Cardiac septum (tissue), 1 donor: ENCODE measurements at places on chromosomes 1 and 21. TPM values are rescaled to one million over a fixed set of nuclear protein-coding genes. Genes with fewer than 3 reads are reported as not detected.

DNA sequence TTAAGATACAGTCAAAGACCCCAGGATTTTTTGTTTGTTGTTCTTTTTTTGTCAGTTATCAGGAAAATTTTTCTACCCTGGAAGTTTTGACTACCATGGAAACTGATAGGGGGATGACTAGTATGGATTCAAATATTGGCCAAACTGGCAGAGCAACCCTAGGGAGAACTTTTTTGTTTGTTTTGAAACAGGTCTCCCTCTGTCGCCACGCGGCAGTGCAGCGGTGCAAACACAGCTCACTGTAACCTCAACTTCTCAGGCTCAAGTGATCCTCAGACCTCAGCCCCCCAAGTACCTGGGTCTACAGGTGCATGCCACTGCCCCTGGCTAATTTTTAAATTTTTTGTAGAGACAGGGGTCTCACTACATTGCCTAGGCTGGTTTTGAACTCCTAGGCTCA, 46.6 kb downstream of the TOR3A start:
- no peak for DNase-seq

DNA sequence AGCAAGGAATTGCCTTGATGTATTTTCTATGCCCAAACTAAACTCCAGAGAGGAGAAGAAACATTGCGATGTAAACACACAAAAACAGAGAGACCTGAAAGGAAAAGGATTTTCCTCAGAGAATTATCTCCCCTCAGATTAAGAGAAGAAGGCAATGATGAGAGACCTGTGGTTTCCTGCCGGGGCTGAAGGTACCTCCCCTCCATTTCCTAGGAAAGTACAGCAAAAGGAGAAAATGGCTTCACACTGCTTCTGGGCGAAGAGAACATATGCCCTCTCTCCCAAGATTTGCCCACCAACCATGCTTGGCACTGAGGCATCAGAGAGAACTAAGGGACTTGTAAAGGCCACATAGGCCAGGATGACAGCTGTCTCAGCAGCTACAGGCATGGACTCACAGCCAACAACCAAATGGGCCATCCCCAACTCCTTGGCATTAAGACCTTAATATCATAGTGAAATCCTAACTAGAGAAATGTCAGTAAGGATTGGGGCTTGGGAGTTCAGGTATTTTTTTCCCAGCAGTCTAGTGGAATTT, 523.0 kb downstream of the PTPRC start:
- DNase-seq = no peak

- no peak for DNase-seq
Observed at GRCh38 chr1:64199154-64199553, 4.3 kb upstream of the UBE2U start.

DNA sequence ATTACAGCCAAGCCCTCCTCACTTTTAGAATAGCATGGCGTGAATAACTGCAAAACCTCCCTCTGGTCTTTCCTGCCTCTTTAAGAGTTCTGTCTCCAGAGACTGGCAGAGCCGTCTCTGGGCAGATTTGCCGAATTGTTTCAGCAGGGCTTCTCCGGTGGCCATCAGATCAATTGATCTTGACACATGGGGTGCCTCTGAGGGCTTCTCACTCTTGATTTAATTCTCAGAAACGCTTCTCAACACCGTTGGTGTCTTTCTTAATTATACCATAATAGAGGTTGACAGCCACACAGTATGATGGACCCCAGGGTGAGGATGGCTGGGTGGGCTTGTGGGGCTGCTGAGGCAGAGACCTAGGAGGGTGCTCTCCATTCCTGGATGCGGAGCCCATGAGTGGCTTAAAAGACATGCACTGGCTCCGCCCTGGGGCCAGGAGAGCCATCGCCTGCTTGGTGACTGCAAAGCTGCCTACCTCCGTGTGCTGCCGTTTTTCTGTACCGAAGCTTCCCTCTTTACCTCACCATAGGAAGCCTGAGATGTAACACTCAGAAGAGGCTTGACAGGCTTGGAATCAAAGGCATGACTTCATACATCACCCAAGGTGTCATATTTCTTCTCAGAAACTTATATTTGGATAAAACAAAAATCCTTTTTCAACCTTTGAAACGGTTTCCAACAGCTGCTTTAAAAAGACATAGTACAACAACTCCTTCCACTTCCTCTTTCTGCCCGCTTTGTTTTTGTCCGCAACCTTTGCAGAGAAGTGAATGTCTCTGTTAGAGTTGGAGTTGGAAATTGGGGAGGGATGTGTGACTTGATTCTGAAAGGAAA, 82.9 kb downstream of the GALNT2 start:
- peak; percentile 76 for DNase-seq

GRCh38 chr1:11071463-11072215, 11.8 kb upstream of the SRM start:
- no peak for DNase-seq

- DNase-seq = no peak
Observed at GRCh38 chr1:67793562-67793961, 39.7 kb downstream of the GNG12 start.

Gene SLC44A5
- total RNA-seq = 3.9 TPM

Gene DMBX1
- total RNA-seq = not detected

Gene TTLL7
- total RNA-seq = 24.8 TPM

DNA sequence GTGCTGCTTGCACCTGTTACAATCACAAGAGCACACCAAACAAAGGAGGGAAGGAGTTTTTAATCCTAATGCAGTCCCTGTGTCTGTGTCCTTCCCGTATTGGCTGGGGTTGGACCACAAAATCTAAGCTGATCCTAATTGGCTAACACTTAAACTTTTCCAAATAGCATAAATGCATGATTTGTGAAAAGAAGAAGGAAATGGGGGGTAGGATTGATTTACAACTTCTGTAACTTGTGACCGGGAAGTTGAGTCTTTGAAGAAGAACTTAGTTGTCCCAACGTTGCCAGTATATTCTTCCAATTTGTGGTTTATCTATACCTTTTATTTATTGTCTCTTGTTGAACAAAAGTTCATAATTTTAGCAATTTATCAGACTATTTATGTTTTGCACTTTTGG, 11.8 kb upstream of the IPP start:
- no peak for DNase-seq

Gene CD48
- 1.00 TPM for total RNA-seq

GRCh38 chr1:26470878-26471497, 1.3 kb upstream of the HMGN2 start:
- DNase-seq = no peak

GRCh38 chr1:18480315-18481189, at the start of gene KLHDC7A:
KLHDC7A (plus strand) TSS chr1:18480930; CDS start chr1:18480982, 52 bp downstream.
- DNase-seq = peak; percentile 69

GRCh38 chr1:76140227-76140626, 65.7 kb downstream of the ST6GALNAC3 start:
- no peak for DNase-seq

Gene GJC2
- total RNA-seq = 1.6 TPM

- no peak for DNase-seq
Observed at GRCh38 chr1:107122225-107122624, 18.6 kb upstream of the NTNG1 start.

DNA sequence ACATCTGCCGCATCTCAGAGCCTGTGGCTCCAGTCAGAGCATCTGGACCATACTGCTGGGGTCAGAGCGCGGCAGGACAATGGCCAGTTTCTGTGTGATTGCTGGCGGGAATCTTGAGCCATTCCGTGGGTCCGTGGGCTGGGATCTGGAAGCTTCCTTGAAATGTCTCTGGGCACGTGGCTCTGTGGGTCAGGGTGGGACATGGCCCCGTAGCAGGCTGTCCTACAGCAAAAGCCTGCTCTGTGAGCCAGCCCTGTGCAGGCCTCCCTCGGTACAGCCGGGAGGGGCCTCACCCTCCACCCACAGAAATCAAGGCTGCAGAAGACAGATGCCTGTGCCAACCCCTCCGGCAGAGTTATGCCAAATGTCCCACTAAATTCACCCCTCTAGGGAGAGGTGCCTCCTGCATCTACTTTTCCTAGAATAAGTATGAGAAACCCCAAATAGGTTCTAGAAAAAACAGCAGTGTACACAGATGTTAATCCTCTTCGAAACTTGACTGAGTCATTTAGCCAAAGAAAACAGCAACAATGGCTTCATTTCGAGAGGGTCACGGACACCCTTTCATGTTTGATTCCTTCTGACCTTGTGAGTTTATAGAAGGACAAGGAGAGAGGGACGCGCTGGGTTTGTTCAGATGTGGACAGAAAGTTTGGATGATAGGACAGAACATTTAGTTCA, 27.8 kb downstream of the COL18A1 start:
- DNase-seq = no peak

DNA sequence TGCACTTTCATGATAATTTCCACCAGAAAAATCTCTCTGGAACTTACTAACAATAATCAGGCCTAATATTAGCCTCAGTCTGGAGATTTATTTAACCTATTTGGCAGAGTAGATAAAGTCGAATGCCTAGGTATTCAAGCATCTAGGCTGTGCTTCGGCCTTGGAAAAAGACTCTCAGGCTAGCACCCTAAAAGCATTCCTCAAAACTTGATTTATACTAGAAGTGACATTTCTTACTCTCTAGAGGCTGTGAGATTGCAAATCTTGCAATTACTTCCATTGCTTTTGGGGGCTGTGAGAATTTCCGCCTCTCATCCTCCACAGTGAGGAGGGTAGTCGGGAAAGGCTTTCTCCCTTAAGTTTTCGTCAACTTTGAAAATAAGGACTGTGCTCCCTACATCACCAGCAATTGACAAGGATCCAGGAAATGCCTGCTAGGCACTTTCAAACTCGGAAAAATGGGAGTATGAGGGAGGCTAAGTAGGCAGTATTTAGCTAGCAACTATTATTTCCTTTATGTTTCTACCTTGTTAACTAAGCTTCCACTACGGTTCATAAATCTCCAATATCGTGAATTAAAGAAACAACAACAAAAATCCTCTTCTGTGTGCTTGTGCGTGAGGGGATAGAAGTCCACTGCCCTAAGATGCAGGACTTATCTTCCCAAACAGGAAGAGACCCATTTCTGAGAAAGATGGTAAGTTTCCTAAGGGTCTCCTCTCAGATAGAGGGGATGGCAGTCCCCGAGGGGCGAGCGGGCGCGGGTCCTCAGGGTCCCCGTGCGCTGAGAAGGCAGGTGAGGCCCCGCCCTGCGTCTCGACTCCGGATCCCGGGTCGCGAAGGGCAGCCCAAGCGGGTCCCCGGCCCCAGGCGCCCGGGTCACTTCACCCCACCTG, 1.1 kb upstream of the LMO4 start:
- no peak for DNase-seq

GRCh38 chr1:26789931-26790330, 2.2 kb downstream of the PIGV start:
- DNase-seq = no peak

DNA sequence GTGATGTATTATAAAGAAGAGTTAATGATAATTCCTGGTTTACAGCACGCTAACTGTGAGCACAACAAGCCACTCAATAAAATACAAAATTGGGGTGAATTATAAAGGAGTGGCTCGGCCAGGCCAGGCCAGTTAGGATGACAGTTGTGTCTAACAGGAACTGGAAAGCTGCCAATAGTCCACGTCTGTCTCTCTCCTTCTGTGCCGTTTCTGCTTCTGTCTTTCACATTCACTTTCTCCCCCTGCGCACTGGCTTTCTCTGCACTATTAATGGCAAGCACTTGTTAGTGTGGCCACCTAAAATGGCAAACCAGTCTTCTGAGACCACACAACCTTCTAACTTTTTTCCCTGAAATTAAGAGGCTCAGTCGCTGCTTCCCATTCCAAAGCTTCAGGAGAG, 394.3 kb downstream of the NTNG1 start:
- DNase-seq = no peak

DNA sequence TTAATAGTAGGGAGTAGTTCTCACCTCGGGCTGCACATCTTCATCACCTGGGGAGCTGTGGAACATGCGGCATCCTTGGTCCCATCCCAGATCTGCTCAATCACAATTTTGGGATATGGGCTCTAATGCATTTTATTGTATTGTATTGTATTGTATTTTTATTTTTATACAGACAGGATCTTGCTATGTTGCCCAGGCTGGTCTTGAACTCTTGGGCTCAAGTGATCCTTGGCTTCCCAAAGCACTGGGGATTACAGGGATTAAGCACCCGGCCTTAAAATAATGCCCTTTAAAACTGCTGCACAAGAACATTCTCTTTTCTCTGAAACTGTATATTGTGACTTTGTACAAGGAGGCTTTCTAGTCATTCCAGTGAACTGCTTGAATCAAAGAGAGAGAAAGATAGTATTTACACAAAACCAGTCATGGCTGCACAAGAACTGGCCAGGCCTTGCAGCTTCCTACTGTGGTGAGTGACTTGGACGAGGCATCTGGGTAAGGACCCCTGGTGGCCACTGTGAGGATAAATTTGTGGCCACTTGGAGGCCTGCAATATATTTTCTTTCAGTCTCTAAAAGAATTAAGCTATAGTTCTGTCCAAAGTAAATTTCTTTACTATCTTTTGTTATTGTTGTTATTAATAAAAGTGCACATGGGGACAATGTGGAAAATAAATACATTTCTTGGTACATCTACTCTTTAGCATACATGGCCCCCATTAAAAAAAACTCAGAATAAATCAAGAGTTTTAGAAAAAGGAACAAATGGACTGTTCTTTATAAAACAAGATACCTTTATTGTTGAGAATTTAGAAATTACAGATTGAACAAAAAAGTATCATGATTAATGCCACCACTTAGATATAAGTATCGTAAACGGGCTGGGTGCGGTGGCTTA, 48.0 kb downstream of the TBCE start:
- DNase-seq = no peak

DNA sequence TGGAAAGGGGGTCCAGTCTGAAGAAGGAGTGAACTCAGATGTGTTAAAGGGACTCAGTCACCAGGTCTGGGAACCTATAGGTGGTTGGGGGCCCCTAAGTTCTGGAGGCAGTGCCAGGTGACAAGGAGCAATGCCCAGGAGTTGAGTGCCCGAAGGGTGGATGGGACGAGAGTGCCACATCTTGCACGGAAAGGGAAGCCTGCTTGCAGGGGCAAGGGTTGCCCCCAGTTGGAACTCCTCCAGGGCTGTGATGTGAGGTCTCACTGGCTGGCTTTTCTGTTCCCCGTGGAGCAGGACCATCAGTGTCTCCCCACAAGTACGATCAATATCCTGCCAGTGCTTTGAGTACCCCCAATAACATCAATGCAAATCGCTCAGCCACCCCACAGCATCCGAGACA, 107.3 kb downstream of the TOMM20 start:
- DNase-seq = peak; percentile 60

GRCh38 chr1:171718216-171718615, 23.6 kb downstream of the VAMP4 start:
- DNase-seq = no peak

Gene GCLM
- total RNA-seq = 10.5 TPM

DNA sequence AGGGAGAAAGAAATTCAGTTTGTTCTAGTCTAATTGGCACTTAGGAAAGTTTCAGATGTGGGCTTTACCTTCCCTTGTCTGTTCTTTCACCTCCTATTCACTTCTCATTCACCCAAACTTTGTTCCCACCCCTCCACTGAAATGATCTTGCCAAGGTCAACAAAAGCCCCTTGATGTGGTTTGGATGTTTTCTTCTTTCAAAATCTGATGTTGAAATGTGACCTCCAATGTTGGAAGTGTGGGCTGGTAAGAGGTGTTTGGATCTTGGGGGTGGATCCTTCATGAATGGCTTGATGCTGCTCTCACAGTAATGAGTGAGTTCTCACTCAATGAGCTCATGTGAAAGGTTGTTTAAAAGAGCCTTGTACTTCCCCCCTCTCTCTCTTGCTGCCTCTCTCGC, 379.3 kb downstream of the HHIPL2 start:
- DNase-seq = no peak

- DNase-seq = no peak
Observed at GRCh38 chr1:175826705-175827104, 83.3 kb upstream of the TNR start.

Gene TCHH
- total RNA-seq = 0.05 TPM

Gene KCNK2
- total RNA-seq = 0.11 TPM

GRCh38 chr1:224929335-224930237, at the start of gene DNAH14:
DNAH14 (plus strand) TSS chr1:224929675; CDS start chr1:224952703, 23,028 bp downstream.
- DNase-seq = no peak

Gene PTAFR
- total RNA-seq = 2.2 TPM

Gene NR0B2
- total RNA-seq = 5.7 TPM
